ENCODE measurements at places on chromosomes 5 and 9.

DNA sequence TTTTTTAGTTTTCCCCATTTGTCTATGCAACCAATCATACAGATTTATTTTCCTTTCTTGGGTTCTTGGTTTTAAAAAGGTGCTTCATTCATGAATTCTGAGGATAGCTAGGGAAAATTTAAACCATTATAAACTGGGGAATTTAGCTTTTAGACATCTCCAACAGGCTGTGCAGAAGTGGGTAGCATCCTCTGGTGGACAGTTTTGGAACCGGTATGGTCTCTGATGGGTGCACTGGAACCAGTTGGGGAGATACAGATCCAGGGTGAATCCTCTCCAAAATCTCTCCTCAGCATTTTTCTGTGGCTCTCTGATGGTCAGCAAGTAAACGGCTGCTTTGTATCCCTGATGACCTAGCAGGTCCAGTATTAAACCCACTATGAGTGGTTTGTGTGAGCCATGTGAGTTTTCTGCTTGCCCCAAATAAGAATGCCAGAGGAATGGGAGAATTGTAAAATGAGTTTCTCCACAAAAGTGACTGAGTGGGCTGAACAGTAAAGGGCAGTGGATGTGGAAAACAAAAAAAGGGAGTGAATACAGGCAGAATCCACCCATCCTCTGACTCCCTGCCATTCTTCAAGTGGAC lies 9.1 kb upstream of the DNAJC25 start:
- no peak for DNase-seq

DNA sequence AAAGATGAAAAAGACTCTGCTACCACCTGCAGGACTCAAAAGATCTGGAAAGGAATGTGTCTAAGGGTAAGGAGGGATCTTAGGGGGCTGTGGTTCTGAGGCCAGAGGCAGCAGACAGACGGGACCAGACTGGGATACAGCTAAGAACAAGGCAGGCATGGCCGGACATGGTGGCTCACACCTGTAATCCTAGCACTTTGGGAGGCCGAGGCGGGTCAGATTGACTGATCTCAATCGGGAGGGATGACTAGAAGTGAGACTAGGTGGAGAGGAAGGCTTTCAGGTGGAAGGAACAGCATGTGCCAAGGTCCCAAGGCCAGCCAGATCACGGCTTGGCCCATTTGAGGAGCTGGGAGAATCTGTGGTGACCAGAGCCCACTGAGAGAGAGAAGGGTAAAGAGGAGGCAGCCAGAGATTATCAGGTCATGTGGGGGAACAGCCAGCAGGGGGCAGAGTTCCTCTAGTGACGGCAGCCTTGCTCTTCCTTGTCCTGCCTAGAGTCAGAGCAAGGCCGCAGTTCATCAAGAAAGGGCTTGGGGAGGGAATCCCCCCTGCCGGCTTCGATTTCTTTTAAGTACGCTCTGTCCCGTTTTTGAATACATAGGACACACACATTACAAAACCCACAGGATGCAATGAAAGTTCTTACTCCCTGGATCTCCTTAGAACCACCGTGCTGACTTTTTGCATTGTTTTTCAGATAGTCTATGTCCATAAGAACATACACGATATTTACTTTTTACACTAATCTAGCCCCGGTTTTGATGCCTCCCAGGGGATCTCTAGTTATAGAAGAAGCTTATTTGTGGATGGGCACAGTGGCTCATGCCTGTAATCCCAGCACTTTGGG lies 2.6 kb upstream of the OLFML2A start:
- DNase-seq = peak; percentile 95

GRCh38 chr5:35835796-35836742 lies 20.6 kb upstream of the IL7R start:
- no peak for DNase-seq

DNA sequence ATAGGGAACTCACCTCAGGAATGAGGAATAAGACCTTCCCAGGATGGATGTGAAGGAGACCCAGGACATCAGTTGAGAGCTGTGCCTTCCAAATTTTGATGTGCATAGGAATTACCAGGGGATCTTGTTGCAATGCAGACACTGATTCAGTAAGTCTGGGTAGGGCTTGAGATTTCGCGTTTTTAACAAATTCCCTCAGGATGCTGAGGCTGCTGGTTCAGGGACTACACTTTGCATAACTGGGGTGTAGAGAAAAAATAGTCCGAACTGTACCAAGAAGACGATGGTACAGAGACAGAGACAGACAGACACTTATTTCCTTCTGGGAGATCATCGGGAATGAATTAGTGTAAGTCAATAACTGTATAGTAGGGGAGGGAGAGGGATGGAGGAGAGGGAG lies 82.3 kb upstream of the FREM1 start:
- DNase-seq = no peak

GRCh38 chr9:8521112-8521511 lies 721.5 kb upstream of the DMAC1 start:
- no peak for DNase-seq

- DNase-seq = no peak
Observed at GRCh38 chr5:1926471-1927341, 44.0 kb upstream of the IRX4 start.

DNA sequence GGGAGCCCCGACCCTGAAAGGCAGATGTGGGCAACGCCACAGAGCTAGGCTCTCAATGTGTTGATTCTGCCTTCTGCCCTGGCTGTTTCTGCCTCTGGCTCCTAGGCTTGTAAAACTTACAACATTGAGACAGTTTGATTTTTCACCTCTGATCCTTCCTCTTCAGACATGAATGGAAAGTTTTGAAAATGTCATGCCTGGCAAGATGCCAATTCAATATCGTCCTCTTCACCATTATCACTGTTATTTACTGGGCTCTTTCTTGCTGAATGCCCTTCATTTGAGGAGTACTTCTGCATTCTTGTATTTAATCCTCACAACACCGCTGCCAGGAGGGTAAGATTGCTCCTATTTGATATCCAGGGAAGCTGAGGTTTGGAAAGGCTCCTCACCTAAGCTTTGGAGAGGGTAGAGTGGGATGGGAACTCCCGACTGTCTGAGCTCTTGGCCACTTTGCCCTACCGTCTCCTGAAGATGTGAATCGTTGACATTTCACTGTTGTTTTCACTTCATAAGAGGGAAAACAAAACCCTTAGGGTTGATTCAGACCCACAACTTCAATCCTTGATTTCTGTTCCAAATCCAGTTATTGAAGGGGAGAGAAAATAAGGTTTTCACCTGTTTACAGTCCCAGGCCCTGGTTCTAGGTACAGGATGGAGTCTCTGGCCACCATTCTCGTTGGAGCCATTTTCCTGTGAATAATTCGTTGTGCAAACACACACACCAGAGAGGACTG lies 12.7 kb upstream of the FGF1 start:
- no peak for DNase-seq

DNA sequence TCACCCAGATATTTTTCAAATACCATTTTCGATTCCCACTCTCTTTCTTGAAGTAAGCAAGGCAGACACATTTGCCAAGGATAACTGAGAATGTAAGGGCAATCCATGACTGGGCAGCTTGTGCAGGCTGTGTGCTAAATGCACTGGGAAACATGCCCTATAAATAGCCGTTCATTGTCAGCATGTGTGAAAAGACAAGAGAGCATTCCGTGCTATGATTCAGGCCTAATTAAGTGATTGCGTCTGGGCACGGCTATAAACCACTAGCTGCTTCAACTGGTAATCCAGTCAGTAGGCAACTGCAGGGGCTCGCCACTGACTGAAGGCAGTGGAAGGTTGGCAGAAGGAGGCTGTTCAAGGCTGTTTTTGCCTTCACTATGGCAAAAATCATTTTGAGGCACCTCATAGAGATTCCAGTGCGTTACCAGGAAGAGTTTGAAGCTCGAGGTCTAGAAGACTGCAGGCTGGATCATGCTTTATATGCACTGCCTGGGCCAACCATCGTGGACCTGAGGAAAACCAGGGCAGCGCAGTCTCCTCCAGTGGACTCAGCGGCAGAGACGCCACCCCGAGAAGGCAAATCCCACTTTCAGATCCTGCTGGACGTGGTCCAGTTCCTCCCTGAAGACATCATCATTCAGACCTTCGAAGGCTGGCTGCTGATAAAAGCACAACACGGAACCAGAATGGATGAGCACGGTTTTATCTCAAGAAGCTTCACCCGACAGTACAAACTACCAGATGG lies at the start of gene HSPB3:
Gene HSPB3 (plus strand): TSS at position 287 of the 745 bp plus-strand sequence. CDS start 91 bp downstream, at position 378.
- no peak for DNase-seq

DNA sequence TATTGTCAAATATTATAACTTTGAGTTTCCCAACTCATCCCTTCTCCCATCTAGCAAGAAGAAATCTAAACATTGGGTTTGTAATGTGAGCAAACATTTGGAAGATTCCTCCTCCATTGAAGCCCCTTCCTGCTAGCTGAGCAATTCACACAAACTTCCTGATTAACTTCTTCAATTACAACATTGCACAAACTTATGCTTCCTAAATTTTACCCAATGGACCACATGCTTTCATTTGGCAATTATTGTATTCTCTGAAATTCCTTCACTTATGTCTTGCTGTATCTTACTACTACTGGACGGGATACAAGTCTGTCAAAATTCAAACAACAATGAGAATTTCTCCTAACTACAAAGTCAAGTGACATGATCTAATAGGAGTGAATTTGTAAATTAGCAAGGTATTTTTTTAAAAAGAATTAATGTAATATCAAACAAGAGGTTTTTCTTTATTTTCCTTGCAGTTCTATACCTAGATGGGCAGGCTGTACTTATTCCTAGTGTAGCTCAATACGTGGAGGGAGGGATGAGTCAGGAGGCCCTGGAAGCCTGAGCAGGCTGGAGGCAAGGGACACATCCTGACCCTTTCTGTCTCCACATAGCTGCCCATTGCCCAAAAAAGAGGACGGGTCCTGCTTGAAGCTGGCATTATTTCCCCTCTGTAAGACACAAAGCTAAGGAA lies 11.8 kb upstream of the IFNW1 start:
- DNase-seq = no peak

DNA sequence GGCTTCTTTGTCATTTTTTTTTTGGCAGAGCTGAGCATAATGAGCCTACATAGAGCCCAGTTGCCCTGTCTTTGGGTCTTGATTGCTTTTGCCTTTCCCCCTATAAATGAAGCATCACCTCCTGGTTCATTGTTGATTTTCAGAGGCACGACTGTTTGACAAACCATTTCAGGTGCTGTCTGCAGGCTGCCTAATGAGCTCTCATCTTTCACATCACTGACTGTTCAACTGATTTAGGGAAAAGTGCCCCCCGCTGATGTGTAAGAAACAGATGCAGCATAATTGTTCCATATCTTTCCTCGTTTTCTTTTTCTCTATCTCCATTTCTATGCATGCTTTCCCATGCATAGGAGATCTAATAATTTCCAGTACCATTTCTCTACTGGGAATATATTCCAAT lies 338.6 kb downstream of the TMEM38B start:
- no peak for DNase-seq

DNA sequence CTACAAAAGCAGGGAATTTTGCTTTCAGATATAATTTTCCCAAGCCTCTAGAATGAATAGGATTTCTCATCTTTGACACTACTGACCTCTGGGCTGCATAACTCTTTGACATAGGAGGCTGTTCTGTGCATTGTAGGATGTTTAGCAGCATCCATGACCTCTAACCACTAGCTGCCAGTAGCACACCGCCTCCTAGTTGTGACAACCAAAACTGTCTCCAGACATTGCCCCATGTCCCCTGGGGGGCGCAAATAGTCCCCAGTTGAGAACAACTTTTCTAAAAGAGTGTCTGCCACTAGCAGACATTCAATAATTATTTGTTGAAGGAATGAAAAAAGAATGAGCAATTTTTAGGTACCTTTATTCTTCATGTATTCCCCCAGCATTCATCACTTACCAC lies 51.8 kb downstream of the POU4F3 start:
- no peak for DNase-seq

DNA sequence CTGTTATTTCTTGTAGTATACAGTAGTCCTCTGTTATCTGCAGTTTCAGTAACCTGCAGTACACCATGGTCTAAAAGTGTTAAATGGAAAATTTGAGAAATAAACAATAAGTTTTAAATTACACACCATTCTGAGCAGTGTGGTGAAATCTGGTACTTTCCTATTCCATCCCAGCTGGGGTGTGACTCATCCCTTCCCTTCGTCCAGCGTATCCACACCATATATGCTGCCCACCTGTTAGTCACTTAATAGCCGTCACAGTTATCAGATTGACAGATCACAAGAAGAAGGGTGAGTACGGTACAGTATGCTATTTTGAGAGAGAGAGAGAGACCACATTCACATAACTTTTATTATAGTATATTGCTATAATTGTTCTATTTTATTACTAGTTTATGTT lies 28.9 kb downstream of the FAM151B start:
- no peak for DNase-seq

- DNase-seq = no peak
Observed at GRCh38 chr5:36452424-36453006, 150.8 kb upstream of the RANBP3L start.

DNA sequence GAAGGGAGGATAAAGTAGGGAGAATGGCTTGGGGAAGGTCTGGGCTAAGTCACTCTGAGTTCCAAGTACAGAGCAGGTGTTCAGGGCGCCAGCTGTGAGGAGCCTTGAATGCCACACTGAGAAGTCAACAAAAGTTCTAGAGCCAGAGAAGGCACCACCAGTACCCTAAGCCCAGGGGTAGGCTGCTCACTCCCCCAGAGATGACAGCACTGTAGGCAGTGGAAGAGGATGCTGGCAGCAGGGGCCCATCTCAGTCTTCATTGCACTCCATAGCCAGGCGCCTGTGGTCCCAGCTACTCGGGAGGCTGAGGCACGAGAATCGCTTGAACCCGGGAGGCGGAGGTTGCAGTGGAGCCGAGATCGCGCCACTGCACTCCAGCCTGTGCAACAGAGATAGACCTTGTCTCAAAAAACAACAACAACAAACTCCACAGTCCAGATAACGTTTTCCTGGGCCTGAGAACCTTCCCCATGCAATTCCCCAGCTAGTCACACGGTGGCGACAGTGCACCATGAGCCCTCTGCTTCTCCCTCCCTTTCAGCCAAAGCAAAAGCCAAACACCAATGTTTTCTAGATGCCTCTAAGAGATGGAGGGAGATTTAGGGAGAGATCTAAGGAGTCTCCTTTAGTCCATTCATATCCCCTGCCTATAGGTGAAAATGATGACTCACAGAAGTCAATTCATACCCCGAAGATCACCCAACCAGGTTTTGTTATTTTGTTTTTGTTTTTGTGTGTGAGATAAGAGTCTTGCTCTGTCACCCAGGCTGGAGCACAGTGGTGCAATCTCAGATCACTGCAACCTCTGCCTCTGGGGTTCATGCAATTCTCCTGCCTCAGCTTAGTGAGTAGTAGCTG lies 19.8 kb upstream of the NSD1 start:
- peak; percentile 92 for DNase-seq
